Esophagus squamous epithelium (tissue), 5 donors: ENCODE measurements at places on chromosomes 6 and 20.

DNA sequence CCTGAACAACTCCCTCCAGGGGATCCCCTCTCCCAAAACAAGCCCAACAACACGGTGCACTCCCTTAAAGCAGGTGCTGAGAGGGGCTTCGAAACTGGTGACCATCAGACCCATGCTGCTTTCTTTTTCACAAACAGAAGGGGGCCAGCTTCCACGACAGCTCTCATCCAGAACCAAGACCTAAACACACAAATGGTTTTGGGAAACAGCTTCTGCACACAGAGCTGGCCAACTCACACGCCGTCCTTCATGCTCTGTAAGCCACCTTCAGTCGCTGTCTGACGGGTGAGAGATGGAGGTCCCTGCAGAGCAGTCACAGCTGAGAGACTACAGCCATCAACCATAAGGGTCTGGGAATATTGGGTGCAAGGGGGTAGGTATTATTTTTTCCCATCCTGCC lies 76.3 kb downstream of the ZMYND8 start:
- no peak for DNase-seq

DNA sequence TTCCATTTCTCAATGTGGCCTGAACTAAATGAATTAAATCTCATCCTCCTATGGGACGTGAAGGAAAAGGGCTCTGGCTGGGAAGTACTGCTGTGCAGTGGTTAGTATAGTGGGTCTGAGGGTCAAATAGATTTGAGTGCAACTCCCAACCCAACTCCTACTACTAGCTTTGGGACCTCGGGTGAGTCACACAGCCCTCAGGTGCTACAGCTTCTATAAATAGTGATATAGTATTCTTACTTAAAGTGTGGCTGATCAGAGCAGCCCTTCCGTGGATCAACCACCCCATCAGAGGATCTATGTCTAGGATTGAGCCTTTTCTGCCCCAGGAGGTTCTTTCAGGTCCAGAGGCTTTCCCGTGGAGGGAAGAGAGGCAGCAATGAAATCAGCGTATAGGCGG lies 904 bp upstream of the UST start:
- no peak for DNase-seq

GRCh38 chr6:34928695-34929094 lies 39.6 kb downstream of the ANKS1A start:
- DNase-seq, result no peak

DNA sequence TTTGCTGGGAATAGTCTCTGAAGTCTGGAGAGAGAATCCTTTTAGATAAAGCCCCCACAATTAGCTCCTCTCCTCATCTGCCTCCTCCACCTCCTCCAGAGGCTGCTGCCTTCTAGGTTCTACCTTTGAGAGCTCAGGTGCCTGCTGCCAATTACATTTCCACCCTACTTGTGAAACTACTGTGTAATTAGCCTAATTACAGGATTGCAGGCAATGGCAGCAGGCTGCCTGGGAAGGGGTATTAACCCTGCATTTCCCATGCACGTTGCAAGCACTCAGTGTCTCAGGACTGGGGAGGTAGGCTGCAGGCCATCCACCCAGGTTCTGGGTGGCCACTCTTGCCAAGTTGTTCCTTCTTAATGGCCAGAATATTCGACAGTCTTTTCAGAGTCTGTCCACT lies 215.6 kb upstream of the ZNF217 start:
- DNase-seq, result no peak
